ENCODE measurements at places on chromosomes 16 and 17. TPM values are rescaled to one million over a fixed set of nuclear protein-coding genes. Genes with fewer than 3 reads are reported as not detected.

ITGAL gene
- total RNA-seq: not detected

SPATA32 gene
- not detected for total RNA-seq

NAGS gene
- total RNA-seq: 7.4 TPM

KRT222 gene
- 0.33 TPM for total RNA-seq

GRCh38 chr16:81547194-81547938 is 102.8 kb downstream of the CMIP start:
- DNase-seq: no peak

- DNase-seq: no peak
Observed at GRCh38 chr17:49516180-49516579, 21.1 kb downstream of the NGFR start.
